ENCODE measurements at places on chromosomes 12 and 14.
A peak's percentile ranks its signal among the peaks of the same experiment; 100 is the strongest.

DNA sequence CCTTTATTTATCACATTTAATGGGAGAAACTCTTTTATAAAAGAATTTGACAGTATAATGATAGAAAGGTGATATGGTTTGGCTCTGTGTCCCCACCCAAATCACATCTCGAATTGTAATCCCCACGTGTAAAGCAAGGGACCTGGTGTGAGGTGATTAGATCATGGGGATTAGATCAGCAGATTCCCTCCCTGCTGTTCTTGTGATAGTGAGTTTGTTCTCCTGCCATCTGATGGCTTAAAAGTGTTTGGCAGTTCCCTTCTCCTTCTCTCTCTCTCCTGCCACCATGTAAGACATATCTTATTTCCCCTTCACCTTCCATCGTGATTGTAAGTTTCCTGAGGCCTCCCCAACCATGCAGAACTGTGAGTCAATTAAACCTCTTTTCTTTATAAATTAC, 1110.3 kb downstream of the FLRT2 start:
- no peak overlapping the region for H3K4me3 ChIP-seq
- no peaks in the 10 kb centered on the region for H3K36me3 ChIP-seq
- no peak overlapping the region for H3K27ac ChIP-seq
- DNase-seq, result no peak
- H3K4me1 ChIP-seq, result no peaks in the 10 kb centered on the region
- no peaks in the 10 kb centered on the region for H3K27me3 ChIP-seq

DNA sequence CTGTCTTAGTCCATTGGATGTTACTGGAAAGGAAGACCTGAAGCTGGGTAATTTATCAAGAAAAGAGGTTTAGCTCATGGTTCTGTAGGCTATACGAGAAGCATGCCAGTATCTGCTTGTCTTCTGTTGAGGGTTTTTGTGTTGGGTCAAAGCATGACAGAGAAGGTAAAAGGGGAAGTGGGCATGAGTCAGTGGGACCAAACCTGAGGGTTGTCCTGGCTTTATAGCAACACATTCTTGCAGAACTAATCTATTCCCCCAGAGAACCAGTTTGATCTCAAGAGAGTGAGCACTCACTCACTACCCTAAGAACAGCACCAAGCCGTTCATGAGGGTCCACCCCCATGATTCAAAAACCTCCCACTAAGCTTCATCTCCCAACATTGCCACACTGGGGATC, 19.0 kb upstream of the KRAS start:
- H3K27ac ChIP-seq, result no peak overlapping the region
- no peak for DNase-seq
- no peaks in the 10 kb centered on the region for H3K36me3 ChIP-seq

- H3K27me3 ChIP-seq, result peaks cover 20% of the 10 kb centered on the region
- H3K4me1 ChIP-seq, result no peaks in the 10 kb centered on the region
- no peak overlapping the region for H3K27ac ChIP-seq
- H3K4me3 ChIP-seq, result no peak overlapping the region
- DNase-seq, result no peak
These were observed 218.4 kb downstream of the NTF3 start for GRCh38 chr12:5650281-5650680.

DNA sequence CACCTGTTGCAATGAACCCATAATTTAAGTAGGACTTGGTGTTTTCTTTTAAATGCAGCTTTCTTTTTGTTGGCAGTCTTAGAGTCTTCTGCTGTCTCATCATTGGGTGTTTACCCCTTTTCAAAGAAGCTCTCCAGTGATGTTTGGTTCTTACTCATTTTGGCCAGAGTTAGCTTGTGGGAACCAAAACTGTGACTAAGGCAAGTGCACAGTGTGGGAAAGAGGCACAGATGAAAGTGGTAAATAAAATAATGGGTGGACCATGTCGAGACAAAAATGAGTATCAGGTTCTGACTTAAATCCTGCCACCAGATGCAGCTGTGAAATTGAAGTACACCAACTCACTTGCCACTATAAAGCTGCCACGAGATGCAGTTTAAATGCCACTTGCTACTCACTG, 615.4 kb upstream of the MIS18BP1 start:
- no peak for DNase-seq
- H3K36me3 ChIP-seq, result no peaks in the 10 kb centered on the region
- H3K27me3 ChIP-seq, result no peaks in the 10 kb centered on the region
- no peaks in the 10 kb centered on the region for H3K4me1 ChIP-seq
- no peak overlapping the region for H3K27ac ChIP-seq

- peak overlapping the region; percentile 98 for H3K4me3 ChIP-seq
- no peak for DNase-seq
- H3K27me3 ChIP-seq, result no peaks in the 10 kb centered on the region
- peaks cover 8% of the 10 kb centered on the region for H3K36me3 ChIP-seq
- peak overlapping the region; percentile 97 for H3K27ac ChIP-seq
These were observed 1.3 kb downstream of the MARS1 start for GRCh38 chr12:57489157-57489641.

- peaks cover 2% of the 10 kb centered on the region for H3K36me3 ChIP-seq
- H3K4me3 ChIP-seq, result peak overlapping the region; percentile 64
- H3K27ac ChIP-seq, result peak overlapping the region; percentile 48
- peaks cover 4% of the 10 kb centered on the region for H3K27me3 ChIP-seq
These were observed 311.9 kb downstream of the DUSP6 start for GRCh38 chr12:89040146-89040964.

Measured in T-helper 17 cell (primary cell).